ENCODE measurements at places on chromosomes 5 and 9. TPM values are rescaled to one million over a fixed set of nuclear protein-coding genes. Genes with fewer than 3 reads are reported as not detected.
A peak's percentile ranks its signal among the peaks of the same experiment; 100 is the strongest.

DNA sequence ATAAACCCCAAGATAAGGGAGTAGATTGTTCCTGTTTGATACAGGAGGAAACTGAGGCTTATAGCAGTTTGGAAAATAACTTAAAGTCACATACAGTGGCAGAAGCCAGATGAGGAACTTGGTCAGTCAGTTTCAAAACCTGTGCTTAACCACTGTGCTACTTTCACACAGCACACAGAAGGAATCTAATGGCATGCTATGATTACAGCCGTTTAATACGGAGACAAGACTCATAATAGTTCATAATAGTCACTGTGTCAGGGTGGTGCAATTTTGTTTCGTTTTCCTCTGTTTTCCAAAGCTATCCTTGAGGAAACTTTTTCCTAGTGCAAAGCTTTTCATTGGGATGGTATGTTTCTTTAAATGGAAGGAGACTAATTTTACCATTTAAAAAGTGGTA, 112.3 kb downstream of the GCNT1 start:
- no peaks in the 10 kb centered on the region for H3K4me1 ChIP-seq
- H3K27me3 ChIP-seq = no peaks in the 10 kb centered on the region
- H3K27ac ChIP-seq = no peak overlapping the region
- peak overlapping the region; percentile 38 for H3K4me3 ChIP-seq

GRCh38 chr9:127214421-127215267, 49.9 kb upstream of the GARNL3 start:
- H3K4me1 ChIP-seq = no peaks in the 10 kb centered on the region
- H3K27me3 ChIP-seq = no peaks in the 10 kb centered on the region
- H3K36me3 ChIP-seq = no peaks in the 10 kb centered on the region
- no peak for DNase-seq
- no peak overlapping the region for H3K27ac ChIP-seq

The FCN2 gene
- total RNA-seq = 0.25 TPM

DNA sequence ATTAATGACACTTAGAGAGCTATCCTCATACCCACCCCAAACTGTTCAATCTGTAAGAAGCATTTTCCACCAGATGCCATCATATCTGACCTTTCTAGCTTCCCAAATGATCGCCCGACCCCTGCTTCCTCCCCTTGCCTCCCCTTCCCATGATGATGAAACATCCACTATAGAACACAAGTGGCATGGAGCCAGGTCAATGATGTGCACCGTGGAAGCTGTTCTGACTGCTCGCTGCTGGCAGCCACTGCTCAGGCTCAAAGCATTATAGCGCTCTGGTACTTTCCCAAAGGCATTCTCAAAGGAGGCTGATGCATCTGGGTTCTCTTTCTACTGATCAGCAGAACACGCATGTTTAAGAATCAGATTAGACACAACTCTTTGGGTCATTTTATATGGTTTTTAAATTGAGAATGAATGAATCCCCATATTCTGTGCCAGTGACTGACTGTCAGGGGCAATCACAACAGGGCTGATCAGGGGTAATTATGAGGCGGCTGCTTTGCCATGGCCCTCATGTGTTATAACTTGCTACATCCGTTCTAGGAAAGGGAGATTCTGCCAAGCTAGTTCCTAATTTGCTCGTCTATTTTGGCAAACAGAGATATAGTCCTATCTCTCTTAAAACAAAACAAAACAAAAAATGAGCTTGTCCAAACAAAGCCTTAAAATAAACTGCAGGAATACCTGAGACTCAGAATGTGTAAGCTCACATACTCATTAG, 343.7 kb downstream of the ENC1 start:
- H3K4me1 ChIP-seq = peaks cover 9% of the 10 kb centered on the region
- peak; percentile 30 for DNase-seq
- no peaks in the 10 kb centered on the region for H3K36me3 ChIP-seq
- H3K4me3 ChIP-seq = no peak overlapping the region
- no peaks in the 10 kb centered on the region for H3K27me3 ChIP-seq

DNA sequence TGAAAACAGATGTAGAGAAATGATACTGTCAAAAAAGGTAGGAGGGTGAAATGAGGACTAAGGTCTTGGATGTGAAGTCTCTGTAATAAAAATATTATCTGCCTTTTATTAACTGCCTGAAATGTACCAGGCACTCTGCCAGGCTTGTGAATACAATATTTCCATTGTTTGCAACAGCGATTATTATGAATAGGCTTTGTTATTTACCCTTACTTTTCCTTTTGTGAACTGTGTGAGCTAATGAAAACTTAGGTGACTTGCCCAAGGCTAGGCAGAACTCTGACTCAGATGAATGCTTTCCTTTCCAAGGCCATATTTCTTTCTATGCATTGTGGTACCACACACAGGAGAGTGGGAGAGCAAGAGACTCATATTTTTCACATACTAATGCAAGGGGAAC, 204.1 kb downstream of the CDH12 start:
- no peaks in the 10 kb centered on the region for H3K4me1 ChIP-seq
- DNase-seq = no peak
- no peaks in the 10 kb centered on the region for H3K27me3 ChIP-seq
- H3K4me3 ChIP-seq = no peak overlapping the region
- no peak overlapping the region for H3K27ac ChIP-seq

The RLN2 gene
- not detected for total RNA-seq

- no peaks in the 10 kb centered on the region for H3K4me1 ChIP-seq
- no peaks in the 10 kb centered on the region for H3K36me3 ChIP-seq
- no peak overlapping the region for H3K27ac ChIP-seq
- no peaks in the 10 kb centered on the region for H3K27me3 ChIP-seq
- H3K4me3 ChIP-seq = no peak overlapping the region
Observed at GRCh38 chr9:133973111-133973790, 18.9 kb downstream of the VAV2 start.
